ENCODE measurements at places on chromosomes 5 and 9.
A peak's percentile ranks its signal among the peaks of the same experiment; 100 is the strongest.

DNA sequence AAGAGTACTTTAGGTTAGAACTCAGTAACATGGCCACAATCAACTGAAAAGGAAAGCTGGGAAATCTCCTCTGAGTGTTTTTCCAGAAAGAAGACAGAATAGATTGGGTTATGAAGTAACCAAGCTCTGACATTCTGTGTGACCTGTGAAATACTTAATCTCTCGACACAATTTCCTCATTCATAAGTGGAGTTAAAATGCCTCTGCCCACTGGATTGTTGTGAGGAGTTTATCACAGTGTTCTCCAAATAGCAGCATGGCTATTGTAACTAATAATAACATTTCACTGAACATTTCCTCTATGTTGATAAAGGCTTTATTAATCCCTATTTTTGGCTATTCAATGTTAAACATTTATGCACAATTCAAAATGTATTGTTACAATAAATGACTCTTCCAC, 311.0 kb downstream of the GABRB2 start:
- DNase-seq, result no peak

- no peak for DNase-seq
These were observed 8.4 kb upstream of the JMY start for GRCh38 chr5:79227484-79228025.

DNA sequence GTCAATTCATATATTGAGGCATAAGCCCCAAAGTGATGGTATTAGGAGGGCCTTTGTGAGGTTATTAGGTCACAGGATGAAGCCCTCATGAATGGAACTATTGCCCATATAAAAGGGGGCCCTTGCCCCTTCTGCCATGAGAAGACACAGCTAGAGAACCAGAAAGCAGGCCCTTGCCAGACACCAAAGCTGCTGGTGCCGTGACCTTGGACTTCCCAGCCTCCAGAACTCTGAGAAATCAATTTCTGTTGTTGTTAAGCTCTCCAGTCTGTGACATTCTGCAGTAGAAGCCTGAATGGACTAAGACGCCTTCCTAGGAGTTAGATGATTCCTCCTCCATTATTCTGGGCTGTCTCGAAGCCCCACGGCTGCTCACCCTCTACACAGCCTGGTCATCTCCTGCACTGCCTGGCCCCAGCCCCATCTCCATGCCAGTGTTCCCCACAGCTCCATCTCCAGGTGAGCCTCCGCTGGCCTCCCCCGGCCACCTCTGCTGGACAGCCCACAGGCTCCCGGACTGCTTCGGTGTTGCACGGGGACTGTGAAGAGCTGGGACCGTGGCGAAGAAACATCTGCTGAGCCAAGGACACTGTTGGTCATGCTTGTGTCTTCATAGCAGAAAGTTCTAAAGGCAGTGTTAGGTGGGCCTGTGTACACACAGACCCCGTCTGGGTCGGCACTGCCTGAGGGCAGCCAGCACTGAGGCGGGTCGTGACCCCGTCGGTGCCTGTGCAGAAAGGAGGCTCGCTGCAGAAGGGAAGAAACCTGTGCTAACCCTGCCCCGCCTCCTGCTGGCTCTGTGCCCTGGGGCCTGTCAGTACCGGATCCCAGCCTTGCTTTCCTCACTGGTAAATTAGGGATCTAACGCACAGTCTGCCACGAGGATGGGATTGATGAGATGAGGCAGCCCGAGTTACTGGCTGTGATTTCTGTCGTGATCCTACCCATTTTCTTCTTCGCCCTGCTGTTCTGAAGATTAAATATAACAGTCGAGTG, 55.1 kb upstream of the CNOT6 start:
- DNase-seq, result no peak

GRCh38 chr5:40436535-40437237, 243.0 kb upstream of the PTGER4 start:
- peak; percentile 22 for DNase-seq

GRCh38 chr9:121838746-121839669, 187.6 kb downstream of the DAB2IP start:
- no peak for DNase-seq

DNA sequence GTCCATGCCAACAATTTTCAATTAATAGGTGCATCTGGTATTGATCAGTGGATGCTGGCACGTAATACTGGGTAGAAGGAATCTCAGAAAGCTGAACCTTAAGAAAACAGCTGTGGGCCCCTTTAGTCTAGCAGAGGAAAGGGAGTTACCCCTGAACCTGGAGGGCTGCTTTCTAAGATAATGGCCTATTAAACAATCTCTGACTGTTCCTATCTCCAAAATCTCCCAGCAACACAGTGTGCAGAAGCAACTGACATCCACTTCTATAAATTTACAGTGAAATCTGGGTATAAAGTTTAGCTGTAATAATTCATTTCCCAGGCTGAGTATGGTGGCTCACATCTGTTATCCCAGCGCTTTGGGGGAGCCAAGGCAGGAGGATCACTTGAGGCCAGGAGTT, 198.8 kb downstream of the MAPKAP1 start:
- no peak for DNase-seq

DNA sequence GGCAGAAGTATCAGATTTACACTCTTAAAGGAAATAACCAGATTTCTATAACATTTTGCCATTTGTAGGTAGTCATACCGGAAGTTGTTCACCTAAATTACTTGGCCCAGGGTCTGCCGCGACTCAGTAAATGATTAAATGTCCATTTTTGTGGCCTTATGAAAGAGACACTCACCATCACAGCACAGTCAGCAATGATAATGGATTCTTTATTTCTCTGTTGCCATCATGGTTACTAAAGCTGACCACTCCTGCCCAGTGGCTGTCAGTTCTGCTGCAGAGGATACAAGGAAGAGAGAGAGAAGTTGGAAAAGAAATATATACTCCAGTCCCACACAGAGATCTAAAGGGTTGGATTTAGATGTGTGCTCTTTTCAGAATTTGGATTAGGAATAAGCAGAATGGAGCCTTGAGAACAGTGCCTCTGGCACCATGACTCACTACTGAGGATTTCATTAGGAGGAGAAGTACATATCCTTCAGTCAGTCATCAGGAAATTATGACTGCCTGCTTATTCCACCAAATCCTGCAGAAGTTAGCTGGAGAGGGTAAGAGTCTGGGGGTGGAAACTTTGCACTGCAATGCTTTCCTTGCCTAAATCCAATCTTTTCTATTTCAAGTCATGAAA, 72.8 kb upstream of the EFNA5 start:
- no peak for DNase-seq

Measured in effector memory CD4-positive, alpha-beta T cell (primary cell).